ENCODE measurements at places on chromosomes 7 and 10.
A peak's percentile ranks its signal among the peaks of the same experiment; 100 is the strongest.

GRCh38 chr7:30707391-30708357 is 25.4 kb upstream of the CRHR2 start:
- DNase-seq, result no peak

DNA sequence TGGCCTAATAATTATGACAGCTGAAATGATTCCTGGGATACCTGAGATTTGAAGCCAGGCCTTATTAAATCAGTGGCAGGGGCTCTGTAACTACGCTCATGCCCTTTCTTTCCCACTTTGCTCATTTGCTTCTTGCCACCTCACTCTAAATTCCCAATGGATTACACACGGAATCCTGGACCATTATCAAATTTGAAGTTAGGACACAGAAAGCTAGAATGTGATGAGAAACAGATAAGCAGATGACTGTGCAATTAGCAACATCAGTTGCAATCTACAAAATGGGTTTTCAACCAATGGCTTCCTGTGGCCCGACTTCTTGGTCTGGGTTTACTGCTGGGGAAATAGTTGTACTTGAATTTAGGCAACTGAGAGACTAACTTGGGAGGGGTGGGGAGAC is 374.3 kb downstream of the INHBA start:
- DNase-seq, result no peak

DNA sequence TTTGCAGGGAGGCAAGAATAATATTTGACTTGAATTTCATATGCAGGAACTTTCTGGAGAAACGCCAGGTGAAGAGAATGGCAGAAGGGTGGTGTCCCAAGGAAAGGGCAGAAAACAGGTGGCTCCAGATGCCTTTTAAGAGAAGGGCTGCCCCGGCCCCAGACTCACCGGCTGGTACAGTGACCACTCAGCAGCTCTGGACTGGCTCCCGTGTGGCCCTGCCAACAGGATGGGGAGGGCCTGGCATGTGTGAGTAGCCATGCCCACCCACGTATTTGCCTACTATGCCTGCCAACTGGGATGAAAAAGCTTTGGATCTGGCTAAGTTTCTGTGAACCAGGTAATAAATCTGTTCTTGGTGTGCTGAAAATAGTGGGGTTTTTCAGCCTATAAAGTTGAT is 159.5 kb downstream of the PRKAG2 start:
- DNase-seq, result no peak

DNA sequence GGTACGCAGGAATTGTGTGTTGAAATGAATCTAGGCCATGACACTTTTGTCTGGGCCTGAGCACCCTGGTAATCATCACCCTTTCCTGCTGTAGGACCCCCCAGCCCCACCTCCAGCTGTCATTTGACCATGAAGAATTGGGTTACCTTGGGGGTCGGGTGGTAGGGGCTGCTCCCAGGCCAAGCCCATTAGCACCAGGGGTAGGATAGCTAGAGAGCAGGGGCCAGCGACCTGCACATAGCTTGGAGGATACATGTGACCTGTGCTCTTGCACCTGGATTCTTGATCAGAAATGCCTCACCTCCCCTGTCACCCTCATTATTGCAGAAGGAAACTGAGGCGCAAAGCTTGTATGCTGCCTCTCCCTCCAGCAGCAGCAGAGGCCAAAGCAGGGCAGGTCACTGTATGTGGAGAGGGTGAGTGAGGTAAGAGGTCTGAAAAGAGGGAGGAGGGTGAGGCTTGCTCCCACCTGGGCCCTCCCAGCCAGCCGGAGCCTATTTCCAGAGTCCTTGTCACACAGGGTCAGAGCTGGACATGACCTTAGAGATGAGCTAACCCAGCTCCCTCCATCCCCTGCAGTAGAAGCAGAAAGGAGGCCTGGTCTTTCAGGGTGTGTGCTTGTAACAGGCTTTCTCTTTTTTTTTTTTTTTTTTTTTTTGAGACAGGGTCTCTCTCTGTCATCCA is 35.3 kb upstream of the ANKRD2 start:
- DNase-seq, result no peak

- no peak for DNase-seq
Measured at GRCh38 chr10:120459185-120459584, 2.2 kb downstream of the PLPP4 start.

DNA sequence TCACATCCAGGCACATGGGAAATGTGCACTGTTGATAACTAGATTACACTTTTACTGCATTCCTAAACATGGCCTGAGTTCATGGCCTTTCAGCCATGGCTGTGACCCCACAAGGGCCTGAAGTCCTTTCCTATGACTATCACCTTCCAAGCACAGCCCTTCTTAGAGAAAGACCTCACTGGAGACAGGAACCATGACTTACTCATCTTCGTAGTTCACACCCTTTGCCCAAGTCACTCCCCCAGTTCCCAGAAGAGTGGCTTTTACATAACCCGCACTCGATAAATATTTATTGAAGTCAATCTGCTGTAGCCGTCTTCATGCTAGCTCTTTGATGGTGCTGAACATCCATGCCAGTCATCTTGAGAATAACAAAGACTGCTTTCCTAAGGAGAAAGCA is 632.5 kb upstream of the NRP1 start:
- DNase-seq, result no peak

GRCh38 chr10:17655009-17655408 is 11.1 kb downstream of the STAM start:
- DNase-seq, result no peak

DNA sequence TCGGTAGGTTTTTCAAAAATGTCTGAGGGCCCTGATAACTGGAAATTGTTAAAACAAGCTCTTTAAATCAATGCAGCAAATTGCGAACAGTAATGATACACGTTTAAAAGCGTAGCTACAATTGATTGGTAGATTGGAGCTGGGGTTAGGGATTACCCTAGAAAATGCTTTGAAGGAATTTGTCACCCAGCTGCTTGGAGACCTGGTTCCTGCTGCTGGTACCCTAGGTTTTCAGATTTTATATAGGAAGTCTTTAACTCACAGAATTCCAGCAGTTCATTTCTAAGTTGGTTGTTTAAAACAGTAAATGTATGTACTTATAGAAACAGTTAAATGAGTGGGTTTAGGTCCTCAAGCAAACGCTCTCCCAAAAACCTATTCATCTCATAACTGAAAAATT is 1.5 kb downstream of the HECTD2 start:
- no peak for DNase-seq

GRCh38 chr10:75967491-75967890 is 536.1 kb downstream of the LRMDA start:
- DNase-seq, result no peak

DNA sequence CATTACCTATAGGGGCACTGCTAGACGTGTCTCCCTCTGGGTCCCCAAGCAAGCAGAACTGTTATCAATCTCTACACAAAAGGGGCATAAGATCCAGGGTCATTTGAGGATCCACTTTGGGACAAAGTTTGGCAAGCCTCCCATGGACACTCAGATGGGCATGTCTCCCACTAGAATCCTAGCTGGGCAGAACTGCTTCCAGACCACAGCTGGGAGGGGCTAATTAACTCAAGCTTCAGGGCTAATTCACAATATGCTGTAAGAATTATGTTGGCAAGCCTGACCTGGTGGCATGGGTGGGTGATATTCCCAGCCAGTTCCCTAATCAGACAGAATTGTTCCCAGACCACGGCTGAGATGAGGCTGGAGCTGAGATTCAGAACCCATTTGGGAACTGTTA is 738.4 kb upstream of the FZD8 start:
- DNase-seq, result no peak

DNA sequence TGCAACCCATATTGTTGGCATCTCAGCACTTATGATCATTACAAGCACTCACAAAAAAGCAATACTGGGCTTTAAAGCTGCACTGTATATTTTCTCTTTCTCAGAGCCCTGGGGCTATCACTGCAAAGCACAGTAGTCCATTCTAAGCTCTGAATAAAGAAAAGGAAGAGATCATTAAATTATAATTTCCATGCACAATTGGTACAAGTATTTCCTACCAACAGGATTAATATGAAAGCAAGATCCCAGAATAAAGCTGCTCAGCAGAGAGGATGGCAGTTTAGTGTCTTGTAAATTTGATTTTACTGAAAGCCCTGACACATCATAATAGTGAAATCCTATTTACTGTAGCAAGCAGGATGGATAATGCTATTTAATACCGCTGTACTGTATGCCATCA is 205.3 kb downstream of the CHCHD3 start:
- DNase-seq, result no peak

- no peak for DNase-seq
Measured at GRCh38 chr7:102926783-102927140, 14.0 kb downstream of the LRRC17 start.

DNA sequence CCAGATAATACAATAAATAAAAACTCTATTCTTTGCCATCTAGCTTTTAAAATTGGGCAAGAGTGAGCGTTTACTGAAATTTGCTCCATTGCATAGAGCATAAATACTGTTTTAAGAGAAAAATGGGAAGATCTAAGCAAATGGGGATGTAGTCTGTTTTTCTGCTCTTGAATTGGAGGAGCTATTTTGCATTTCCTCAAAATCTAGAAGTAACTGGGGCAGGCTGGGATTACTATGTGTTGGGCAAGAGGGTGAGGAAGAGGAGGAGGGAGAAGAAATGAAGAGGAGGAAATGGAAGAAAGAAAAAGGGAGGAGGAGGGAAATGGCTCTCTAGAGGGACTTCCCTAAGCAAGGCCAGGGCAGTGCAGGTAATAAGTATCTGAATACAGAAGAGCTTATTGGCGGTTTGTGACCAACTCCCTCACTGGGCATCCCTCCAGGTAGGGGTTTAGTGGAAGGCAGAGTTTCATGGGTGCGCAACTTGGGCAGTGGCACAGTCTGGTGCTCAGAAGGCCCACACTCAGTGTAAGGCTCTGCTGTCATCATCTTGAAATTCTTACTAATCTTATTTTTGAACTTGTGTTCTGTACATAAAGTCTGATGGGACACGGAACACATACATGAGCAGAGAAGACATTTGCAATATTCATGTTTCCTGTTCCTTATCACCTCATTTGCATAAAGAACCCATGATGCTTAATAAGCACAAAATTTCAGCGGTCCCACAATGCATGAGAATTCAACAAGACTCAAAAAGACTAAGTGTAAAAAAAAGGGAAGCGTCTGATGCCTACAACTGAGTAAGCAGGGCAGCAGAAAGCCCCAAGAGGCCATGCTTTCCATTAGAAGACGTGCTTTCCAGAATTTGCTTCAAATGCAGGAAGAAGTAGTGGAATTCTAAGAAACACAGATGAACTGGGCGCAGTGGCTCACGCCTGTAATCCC is 116.9 kb downstream of the EVX1 start:
- no peak for DNase-seq

DNA sequence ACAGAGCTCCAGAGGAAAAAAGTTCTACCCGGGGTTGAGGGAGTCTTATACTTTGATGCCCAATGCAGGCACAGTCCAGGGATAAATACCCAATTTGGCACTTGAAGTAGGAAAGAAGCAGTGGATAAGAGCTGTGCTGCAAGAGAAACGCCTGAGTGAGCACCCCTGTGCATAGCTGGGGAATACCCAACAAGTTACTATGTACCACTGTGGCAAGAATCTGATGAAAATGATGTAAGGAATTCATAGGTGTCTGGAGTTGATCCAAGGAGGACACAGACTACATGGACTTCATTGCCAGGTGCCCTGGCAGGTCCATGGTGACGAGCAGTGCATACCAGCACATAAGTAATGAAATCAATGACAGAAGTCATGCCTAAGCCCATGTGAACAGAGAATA is 183.7 kb upstream of the FEZF1 start:
- no peak for DNase-seq

DNA sequence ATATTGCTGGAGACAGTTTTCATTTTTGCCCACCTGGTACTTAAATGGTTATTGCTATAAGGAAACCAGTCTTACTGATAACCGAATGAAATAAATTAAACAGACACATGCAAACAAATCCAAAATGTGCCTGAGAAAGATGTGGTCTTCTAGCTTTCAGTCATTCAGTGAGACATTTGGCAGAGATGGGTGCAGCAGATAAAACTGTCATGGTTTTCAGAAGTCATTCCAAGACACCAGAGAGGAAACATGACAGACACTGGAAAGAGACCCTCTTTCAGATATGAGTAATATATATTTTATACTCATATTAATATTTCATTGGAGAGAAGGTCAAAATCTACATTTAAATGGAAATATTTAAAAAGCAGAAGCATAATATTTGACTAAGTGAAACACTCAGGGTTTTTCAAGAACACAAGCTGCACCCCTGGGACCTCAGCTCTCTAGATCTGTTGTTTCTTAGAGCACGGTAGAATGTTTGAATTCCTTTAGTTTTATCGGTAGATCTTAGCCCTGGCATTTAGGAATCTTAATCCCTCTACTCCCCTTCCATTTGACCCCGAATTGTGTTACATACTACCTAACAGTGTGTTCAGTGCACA is 246.1 kb downstream of the AUTS2 start:
- DNase-seq, result no peak

DNA sequence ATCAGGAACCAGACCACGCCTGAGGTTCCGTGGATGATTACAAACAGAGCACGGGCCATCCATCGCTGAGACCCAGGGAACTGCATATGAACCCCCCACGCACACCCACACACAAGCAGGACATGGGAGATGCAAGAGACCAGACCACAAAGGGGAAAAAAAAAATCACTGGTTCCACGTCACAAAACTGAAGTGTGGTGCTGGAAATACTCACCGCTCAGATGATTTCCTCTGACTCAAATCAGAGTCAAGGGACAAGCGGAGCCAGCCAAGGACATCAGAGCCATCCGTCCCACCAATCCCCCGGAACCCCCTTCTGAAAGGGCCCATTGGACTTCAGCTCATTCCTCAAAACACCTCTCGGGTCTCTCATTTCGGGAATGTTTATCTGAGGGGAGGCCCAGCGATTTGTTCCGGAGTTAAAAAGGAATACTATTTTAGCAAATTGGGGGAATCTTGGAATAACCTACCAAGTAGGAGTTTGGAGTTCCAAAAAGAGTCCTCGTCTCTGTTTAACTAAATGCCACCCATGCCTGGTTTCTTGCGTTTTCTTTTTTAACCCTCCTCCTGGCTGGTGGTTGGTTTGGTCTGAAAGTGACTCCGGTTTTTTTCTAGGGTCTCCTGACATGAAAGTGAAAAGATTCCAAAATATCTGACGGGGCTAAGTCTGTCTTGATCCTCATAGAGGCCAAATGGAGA is 15.0 kb downstream of the SNX8 start:
- DNase-seq, result peak; percentile 65

- no peak for DNase-seq
Measured at GRCh38 chr7:79180533-79180932, 272.9 kb downstream of the MAGI2 start.

DNA sequence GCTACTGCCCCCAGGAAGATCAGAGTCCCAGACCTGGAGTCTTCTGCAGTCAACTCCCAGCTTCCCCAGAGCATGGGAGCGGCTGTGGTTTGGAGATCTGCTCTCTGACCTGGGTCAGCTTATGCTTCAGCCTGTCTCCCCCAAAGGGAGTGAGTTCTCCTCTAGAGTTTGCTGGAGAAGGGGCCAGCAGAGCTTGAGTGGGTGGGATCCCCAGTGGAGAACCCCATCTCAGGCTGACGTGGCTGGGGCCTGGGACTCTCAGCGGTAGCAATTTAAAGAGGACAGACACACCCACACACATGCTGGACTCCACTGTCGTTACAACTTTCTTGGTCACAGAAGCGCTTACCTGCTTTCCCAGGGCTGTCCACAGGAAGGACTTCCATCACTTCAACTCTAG is 6.3 kb downstream of the UNC5B start:
- no peak for DNase-seq

GRCh38 chr10:47308775-47309174 is 8.8 kb downstream of the GDF10 start:
- DNase-seq, result no peak

- DNase-seq, result no peak
Measured at GRCh38 chr7:28802450-28802849, 155.7 kb downstream of the TRIL start.

GRCh38 chr10:125158275-125158600 is 2.1 kb downstream of the CTBP2 start:
- no peak for DNase-seq
